ENCODE measurements at places on chromosomes 7 and 10.

- no peak for DNase-seq
Observed at GRCh38 chr7:36048902-36049240, 104.2 kb upstream of the EEPD1 start.

DNA sequence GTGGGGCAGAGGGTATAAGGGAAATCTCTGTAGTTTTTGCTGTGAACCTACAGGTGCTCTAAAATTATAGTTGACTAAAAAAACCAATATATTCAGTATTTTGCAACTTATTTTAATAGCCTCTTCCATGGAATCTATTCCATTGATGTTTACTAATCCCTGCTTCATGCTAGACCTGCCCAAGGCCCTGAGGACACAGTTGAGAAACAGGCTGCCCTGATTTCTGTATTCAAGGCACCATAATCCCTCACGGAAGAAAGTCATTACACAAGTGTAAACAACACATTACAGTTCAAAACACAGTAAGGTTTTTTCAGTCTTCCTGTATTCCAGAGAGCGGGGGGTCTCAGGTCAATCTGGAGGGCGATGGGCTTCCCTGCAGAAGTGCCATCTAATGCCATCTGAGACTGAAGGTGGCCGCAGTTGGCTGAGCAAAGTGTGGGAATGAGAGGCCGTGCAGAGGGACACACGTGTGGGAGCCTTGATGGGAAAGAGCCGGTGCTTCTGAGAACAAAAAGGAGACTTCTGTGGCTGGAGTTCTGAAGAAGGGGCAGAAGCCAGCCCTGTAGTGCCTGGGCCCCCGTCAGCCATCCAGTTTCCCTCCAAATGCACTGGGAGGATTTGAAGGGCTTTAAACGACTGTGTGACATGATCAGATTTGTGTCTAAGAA, 146.9 kb downstream of the PTPN20 start:
- DNase-seq, result no peak

DNA sequence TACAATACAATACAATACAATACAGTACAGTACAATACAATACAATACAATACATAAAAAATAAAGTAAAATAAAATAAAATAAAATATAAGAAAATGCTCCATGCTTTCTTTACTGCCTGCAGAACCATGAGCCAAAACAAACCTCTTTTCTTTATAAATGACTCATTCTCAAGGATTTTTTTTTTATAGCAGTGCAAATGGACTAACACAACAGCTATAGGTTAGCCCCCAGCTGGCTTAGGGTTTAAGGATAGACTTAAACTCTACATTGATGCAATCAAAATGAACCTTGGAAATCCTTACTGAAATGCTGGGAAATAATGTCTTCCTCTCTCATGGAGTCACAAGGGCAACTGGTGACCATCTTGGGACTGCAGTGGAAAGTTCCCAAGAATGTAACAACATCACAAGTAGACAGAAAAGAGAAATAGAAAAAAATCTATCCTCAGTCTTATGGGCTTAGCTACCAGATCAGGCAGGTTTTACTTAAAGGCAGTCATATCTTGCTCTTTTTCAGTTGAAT, 348.9 kb downstream of the ARL4A start:
- DNase-seq, result no peak

- DNase-seq, result no peak
Observed at GRCh38 chr10:17409170-17409733, 45.1 kb downstream of the ST8SIA6 start.

DNA sequence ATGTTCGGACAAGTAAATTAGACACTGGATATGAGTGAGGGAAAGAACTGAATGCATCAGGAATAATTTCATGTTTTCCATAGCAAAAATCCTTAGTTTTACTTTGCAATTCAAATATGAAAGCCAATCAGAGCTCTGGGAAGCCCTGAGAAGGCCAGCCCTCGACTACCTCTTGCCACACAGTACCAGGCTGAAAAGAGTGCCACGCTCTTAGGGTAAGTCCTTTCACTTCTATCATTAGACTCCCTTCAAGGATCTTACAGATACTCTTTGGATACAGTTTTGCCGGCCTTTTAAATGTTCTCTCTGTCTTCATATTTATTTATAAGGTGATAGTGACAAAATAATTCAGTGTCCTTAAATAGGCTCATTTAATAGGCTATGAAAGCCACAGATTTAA, 1.9 kb downstream of the COBL start:
- no peak for DNase-seq

- no peak for DNase-seq
Observed at GRCh38 chr7:151339651-151340382, 1.8 kb upstream of the NUB1 start.

DNA sequence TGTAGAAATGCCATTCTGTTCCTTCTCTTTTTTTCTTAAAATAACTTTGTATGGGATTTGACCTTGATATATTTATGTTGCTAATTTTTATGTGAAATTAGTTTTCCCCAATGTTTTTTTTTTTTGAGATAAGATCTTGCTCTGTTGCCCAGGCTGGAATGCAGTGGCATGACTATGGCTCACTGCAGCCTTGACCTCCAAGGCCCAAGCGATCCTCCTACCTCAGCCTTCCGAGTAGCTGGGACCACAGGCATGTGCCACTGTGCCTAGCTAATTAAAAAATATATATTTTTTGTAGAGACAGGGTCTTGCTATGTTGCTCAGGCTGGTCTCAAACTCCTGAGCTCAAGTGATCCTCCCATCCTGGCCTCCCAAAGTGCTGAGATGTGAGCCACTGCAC, 16.0 kb downstream of the VPS26A start:
- no peak for DNase-seq

- no peak for DNase-seq
Observed at GRCh38 chr10:69474742-69475432, 23.6 kb downstream of the TSPAN15 start.

GRCh38 chr10:62794306-62794705, 10.2 kb upstream of the ADO start:
- DNase-seq, result no peak

DNA sequence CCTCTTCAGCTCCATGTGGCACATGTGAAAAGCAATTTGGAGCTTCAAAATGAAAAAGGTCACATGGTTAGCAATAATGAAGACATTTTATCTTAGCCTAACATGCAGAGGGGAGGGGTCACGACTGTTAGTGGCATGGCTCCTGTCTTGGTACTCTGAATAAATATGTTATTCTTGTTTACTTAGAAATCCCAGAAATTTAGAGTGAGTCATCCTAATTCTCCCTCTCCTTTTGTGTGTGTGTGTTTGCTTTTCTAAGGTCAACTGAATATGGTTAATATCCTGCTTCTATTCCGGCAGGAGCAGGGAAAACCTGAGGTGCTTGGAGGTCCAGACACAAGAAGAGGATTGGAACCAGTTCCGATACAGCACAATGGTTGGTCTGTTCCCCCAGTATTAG, 17.6 kb downstream of the BCCIP start:
- no peak for DNase-seq

GRCh38 chr7:2601907-2602306, 29.9 kb upstream of the TTYH3 start:
- no peak for DNase-seq

DNA sequence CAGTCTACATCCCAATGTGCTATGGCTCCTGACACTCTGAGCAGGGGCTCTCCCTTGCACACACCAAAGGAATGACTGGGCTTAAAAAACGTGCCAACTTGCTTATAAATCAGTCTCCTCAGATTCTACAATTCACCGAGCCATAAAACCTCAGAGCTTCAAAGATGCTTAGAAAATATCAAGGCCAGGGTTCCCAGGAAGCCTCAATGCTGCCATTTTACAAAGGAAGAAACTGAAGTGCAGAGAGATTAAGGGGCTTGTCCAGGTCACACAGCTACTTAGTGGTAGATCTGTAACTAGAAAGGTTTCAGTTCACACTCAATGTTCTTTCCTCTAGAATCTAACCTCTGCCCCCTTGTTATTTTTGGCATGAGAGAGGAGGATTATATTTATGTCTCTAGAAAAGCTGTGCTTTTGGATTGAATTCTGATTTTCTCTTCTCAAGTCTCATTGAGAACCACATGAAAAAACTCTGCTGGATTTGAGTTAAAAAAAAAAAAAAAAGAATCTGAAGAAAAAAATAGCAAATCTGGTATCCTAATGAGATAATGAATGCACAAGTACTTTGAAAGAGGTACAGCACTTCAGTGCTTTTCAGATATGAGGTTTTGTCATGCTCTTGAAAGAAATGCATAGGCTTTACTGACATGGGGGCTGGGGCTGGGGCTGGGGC, 22.3 kb upstream of the TSPAN33 start:
- no peak for DNase-seq

- no peak for DNase-seq
Observed at GRCh38 chr10:73953665-73954064, 42.7 kb downstream of the PLAU start.

- DNase-seq, result no peak
Observed at GRCh38 chr10:57905861-57906260, 361.8 kb downstream of the IPMK start.

GRCh38 chr7:38189231-38189938, 11.3 kb downstream of the STARD3NL start:
- DNase-seq, result no peak

GRCh38 chr10:77231884-77232610, 405.6 kb downstream of the KCNMA1 start:
- DNase-seq, result no peak

DNA sequence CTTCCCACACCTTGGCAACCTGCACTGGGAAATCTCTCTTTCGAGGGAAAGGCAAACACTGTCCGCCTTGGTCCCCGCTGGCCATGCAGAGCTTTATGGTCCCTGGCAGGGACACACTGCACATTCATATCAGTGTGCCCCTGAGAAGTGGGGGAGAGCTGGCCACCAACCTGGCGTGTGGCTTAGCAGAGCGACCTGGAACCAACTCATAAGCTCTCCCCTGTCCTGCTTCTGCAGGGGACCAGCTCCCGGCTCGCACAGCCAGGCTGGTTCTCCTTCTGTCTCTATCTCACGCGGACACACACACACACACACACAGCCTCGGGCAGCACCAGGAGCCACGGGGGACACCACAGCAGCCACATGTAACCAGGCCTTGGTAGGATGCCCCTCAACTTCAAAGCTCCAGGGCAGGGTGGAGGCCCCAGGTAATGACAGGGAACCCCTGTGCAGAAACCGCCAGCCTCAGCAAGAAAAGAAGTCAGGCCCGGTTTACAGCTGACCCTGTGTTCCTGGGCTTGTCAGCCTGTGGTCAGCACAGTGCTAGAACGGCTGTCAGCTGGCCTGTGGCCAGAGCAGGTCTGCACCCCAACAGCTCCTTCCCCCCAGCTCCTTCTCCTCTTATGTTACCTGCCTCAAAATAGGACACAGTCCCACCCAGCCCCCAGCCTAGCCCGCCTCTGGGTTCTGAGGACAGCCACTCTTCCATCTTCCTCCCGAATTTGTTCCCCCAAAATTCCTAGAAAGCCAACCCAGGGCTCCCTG, 69.3 kb downstream of the OAT start:
- DNase-seq, result no peak

- DNase-seq, result no peak
Observed at GRCh38 chr10:111724121-111724520, 459.4 kb downstream of the GPAM start.

DNA sequence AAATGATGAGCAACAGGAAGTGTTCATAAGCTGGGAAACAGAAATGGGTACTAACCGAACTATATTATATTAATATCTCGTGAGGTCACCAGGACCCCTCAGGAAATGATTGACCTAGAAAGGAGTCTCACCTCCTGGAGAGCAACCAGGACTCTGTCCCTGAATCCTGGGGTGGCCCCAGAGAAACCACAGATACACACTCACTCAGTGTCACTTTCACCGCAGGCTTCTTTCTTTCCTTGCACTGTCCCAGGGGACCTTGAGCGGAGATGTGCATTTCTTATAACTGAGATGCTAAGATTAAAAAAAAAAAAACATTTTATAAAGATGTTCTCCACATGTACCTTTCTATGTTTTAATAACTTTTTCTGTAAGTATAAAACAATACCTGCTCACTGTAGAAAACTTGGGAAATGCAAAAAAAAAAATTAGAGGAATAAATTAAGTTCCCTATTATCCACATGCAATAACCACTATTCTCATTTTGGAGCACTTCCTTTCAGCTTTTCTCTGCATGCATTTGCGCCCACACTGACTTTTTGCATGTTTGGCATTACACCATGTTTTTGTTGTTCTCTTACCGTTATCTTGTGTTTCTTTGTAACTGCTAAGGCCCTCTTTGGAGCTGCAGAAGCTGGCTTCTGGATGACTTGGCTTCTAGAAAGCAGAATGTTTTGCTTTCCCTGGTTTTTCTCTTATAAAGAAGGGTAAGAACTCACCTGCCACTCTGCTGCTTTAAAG, 15.0 kb downstream of the NOD1 start:
- DNase-seq, result no peak

- no peak for DNase-seq
Observed at GRCh38 chr7:132760244-132760623, 184.0 kb upstream of the PLXNA4 start.
